Hematopoietic multipotent progenitor cell treated with erythropoietin and hydrocortisone succinate and interleukin-3 and kit ligand, for 8 days (in vitro differentiated cells): ENCODE measurements at places on chromosomes 7 and 10.

GRCh38 chr7:91082852-91083495, 181.3 kb upstream of the FZD1 start:
- DNase-seq, result peak; percentile 13

GRCh38 chr10:49163741-49164140, 24.4 kb downstream of the TMEM273 start:
- no peak for DNase-seq

DNA sequence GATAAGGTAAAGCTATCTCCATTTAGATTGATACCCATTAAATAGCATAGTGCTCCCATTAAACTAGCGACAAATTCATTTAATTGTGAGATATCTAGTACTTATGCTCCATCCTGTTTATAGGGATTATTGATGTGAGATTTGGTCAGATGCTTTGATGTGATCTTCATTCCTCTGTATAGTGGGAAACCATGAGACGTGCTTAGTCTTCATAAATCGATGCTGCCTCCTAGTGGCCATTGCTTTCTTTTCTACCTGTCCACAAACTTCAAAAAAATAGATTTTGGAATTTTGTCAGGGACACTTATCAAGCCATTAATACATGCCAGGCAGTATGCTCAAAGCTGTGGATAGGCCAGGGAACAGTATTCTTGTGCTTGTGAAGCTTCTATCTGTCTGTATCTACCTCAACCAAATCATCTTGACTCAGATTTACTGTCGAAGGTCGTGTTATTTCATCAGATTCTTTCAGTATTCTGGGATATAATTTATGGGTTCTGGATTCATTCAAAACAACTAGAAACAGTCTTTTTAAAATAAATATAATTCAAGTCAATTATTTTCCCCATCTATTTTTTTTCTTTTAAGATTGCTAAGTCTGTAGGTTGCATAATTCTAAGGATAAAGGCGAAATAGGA, 12.0 kb downstream of the LSM8 start:
- peak; percentile 81 for DNase-seq

DNA sequence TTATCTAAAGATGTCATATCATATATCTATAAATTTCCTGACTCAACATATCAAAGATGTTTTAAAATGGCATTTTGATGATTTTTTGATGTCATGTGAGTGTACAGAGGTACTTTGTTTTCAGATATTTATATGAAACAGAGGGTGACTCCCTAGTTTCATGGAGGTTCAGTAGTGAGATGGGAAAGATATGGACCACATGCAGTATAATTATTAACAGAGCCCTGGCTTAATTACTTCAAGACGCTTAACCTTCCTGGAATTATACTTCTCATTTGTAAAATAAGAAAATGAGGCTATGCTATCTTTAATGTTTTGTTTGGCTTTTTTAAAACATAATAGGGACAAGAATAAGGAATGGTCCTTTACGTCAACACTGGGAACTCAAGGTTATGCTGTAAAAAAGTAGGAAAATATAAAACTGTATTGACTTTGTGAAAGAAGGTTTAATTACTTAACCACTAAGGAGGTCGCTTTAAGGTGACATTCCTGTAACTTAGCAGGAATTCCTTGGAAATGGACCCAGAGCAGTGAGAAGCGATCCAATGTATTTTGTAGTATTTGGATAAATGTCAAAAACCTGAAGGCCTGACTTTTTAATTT, 821.0 kb upstream of the IGFBP3 start:
- DNase-seq, result no peak

GRCh38 chr10:49568235-49568634, 29.3 kb upstream of the ERCC6 start:
- DNase-seq, result no peak

DNA sequence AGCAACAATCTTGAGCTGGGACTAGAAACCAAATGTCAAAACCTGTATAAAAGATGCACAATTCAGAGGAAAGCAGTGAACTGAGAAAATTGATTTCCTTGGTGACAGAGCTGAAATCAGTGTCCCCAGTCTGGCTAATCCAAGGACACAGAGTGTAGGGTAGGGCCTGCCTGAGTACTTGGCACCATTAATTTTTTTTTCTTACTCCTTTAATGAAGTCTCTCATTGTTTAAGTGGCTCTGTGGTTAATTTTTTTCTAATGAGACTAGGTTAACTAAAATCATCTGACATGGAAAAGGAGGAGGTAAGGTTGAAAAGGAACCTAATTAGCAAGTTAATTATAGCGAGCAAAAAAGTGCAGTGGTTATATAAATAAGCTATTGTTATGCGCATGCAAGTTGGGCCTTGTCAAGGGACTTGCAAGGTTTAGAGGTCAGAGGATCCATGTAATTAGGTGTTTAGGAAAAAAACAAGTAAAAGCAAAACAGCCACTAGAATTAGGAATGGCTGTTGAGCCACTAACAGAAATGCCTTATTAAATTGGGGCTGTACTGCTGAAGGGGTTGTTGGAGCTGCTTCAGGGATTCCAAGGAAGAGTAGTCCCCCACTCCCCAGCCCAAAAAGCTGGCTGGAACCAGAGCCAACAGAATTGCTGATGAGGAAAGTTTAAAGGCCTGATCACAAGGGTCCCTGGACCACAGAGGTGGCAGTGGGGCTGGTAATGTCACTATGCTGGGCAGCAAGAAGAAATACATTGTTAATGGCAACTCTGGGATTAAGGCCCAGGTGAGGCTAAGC, 58.9 kb upstream of the STRIP2 start:
- DNase-seq, result no peak

DNA sequence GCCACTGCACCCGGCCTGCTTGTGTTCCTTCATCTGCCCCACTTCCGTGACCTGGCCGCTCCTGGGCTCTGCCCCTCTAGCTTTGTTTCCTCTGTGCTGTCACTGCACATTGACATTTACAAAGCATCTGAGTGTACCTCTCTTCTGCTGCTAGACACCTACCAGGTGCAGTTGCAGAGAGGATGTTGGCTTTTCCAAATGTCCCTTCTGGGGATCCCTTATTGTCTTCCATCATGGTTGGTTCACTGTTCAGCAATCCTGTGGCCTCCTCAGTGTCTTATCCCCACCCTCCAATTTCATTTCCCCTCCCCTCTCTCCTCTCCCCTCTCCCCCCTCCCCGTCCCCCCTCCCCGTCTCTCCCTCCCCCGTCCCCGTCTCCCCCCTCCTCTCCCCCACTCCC, 13.8 kb downstream of the VWA2 start:
- DNase-seq, result no peak

GRCh38 chr7:4734587-4735345, 40.7 kb upstream of the AP5Z1 start:
- no peak for DNase-seq

DNA sequence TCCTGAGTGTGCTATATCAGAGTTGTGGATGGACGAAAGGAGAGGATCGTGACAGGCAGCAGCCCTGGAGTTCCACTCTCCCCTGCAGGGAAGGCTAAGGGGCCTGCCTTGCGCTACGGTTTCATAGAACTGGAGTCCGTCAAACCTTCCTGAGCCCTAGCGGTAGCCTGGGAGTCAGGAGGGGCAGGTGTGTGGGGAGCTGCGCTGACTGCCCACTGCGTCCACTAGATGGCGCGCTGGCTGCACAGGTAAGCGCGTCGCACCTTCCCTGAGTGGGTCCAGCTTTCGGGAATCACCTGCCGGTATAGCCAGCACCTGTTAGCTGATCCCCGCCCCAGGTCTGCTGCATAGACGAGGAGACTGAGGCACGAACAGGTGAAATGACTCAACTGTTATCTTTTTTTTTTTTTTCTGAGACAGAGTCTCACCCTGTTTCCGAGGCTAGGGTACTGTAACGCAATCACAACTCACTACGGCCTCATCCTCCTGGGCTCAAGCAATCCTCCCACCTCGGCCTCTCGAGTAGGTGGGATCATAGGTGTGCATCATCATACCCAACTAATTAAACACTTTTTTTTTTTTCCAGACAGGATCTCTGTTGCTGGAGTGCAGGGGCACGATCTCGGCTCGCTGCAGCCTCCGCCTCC, 20.2 kb upstream of the BAIAP2L1 start:
- peak; percentile 46 for DNase-seq

- no peak for DNase-seq
Measured at GRCh38 chr7:17506095-17506494, 207.6 kb downstream of the AHR start.

GRCh38 chr10:78972160-78972946, 96.4 kb upstream of the ZMIZ1 start:
- DNase-seq, result no peak

- no peak for DNase-seq
Measured at GRCh38 chr10:52701647-52702046, 70.9 kb downstream of the MBL2 start.

DNA sequence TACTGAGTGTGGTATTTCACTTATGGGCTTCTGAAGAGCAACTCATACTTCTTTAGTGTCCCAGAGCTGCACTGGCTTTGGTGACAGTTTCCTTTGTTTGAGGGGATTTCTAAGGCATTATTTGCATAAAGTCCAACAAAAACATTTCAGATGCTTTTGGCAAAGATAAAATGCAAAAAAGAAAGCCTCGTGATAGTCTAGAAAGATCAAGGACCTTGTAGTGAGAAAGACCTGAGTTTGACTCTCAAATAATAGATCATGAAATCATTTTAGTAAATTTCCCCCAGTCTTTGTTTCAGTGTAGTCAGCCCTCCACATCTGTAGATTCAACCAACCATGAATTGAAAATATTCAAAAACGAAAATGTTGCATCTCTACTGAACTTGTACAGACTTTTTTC, 107.4 kb downstream of the EEPD1 start:
- DNase-seq, result no peak

- no peak for DNase-seq
Measured at GRCh38 chr7:41573862-41574261, 129.0 kb downstream of the INHBA start.

DNA sequence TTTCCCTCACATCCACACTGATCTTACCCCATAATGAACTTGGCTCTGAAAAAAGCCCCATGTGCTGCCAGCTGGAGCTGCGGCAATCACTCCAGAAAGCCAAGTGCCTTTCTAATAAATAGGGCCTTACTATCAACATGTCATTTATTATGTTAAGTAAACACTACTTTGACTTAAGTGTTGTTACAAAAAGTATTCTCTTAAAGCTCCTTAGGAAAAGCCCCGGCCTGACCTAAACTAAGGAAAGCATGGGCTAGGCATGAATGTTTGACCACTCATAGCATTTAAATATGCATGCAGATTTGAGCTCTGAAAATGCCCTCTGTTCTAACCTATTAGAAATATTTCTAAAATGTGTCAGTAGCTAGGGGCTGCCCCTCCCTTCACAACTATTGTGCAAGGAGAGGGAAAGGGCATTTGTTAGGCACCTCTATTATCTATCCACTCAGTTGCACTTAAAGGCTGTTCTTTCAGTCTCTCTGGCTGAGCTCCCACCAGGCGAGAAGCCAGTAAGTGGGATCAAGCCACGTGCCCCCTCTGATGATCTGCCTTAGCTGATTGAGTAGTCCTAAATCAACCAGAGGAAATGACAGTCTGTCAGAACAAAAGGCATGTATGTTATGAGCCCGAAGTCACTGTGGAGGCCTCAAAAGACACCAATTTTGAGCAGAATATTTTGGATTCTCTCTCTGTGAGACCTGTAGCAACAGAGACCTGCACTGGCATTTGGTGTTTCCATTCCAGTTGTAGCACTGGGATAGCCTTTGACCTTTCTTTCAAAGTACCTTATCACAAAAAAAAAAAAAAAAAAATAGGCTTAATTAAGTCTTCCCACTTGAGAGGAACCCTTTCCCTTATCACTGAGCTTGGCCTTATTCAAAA, 77.1 kb downstream of the ITGB8 start:
- peak; percentile 35 for DNase-seq

GRCh38 chr7:92832534-92833023, 3.8 kb downstream of the CDK6 start:
- DNase-seq, result no peak
